ENCODE measurements at places on chromosomes 11 and 22. TPM values are rescaled to one million over a fixed set of nuclear protein-coding genes. Genes with fewer than 3 reads are reported as not detected.
A peak's percentile ranks its signal among the peaks of the same experiment; 100 is the strongest.

DNA sequence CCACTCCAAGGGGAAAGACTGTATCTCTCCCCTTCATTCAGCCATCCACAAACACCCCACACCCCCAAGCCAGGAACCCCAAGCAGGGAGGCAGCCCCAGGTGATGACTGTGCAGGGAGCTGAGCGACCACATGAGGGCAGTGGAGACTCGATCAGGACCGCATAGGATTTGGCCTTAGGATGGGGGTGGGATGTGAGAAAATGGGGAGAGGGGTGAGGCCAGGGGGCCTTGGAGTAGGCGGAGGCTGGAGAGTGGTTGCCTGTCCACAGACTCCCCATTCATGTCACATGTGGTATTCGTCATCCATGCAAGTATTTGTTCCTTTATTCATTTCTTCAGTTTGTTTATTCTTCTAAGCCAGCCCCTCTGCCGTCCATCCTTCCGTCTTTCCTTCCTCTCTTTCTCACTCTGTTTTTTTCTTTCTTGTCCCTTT is 2.7 kb upstream of the RHOD start:
- peak; percentile 57 for DNase-seq

OR10G6 gene
- not detected for total RNA-seq

DNA sequence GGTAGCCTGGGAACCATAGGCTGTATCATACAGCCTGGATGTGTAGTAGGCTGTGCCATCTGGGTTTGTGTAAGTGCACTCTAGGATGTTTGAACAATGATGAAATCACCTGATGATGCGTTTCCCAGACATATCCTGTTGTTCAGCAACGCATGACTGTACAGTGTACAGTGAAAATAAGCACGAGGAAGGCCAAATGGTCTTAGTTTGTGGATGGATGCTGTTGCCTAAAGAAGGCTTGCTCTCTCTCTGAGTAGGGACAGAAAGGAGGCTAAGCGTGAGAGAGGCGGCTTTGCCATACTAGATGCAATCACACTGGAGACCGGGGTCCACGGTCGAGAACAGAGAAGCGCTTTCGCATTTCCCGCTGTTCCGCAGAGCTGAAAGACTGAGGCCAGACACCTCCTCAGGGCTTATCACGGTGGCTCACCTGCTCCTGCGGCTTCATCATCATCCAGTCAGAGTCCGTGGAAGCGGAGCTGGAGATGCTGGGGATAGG is 27.6 kb upstream of the APLP2 start:
- peak; percentile 95 for DNase-seq

GRCh38 chr11:129040934-129041333 is 98.3 kb upstream of the TP53AIP1 start:
- DNase-seq: no peak

VPREB1 gene
- not detected for total RNA-seq

VSIG10L2 gene
- not detected for total RNA-seq

LRRN4CL gene
- 0.37 TPM for total RNA-seq
